ENCODE measurements at places on chromosomes 12 and 14.

DNA sequence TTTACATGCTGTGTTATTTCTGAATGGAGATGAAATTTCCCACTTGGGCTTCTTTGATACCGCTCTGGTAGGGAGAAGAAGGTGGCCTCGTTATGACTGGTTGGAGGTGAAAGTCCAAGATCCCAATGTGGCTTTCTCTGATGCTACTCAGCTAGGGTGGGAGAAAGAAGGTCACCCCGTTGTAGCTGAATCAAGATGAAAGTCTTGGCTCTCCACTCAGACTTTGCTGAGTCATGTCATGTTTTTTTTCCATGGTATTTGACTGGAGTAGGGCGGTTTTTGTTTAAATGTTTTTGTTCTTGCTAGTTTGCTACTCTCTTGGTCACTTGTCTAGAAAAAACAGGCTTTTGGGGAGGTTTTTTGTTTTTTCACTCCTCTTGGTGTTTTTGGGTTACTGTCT, 2.4 kb upstream of the PDE6H start:
- DNase-seq, result no peak

GRCh38 chr12:52648012-52648550, 3.9 kb downstream of the KRT2 start:
- DNase-seq, result no peak

GRCh38 chr14:101086926-101087325, 183.4 kb upstream of the RTL1 start:
- DNase-seq, result no peak

- no peak for DNase-seq
Observed at GRCh38 chr14:55948399-55948798, 169.8 kb upstream of the PELI2 start.

DNA sequence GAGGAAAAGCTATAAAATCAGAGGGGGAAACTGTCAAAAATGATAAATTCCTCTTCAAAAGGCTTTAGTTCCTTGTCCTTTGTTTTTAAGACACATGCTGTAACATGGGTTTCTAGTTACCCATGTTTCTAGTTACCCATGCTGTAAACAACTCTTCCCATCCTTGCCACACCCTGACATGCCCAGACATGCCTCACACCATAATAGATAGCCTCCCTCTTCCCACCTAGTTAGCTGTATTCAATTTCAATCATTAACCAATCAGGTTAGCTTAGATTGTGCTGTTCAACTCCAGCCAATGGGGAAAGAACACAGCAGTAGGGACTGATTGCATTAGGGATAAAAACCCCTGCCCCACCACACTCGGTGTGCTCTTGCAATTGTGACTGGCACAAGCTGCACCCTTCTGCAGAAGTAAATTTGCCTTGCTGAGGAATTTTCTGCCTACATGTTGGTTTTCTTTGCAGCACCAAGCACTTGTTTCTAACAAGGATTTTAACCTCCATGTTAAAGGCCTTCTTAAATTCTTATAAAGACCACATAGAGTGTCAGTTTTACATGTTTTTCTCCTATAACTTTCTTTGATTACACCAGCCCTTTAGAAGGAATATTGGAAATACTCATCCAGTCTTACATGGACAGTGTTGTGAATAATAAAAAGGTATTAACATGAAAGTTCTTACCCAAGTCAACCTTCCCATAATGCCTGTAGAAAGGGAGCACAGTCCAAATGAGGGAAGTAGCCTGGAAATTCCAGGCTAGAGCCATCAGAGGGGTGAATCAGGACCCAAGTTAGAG, 32.5 kb upstream of the LALBA start:
- no peak for DNase-seq

GRCh38 chr12:49206389-49206788, 17.5 kb upstream of the TUBA1A start:
- no peak for DNase-seq

DNA sequence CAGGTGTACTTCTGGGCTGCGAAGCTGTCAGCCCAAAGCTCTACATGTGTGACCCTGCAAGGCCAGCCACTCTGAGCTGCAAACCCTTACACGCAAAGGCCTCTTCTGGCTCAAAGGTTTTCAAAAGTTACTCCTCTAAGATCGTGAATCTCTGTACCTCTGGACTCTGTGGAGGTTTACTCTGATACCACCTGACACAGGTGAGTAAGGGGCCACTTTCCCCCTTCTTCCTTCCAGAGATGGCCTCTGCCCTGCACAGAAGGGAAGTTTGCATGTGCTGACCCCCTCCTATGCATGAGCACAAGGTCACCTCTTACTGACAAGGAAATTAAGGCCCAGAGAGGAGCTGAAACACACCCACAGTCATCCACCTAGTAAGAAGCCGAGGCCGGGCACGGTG, 14.5 kb downstream of the ITPK1 start:
- no peak for DNase-seq

- DNase-seq, result no peak
Observed at GRCh38 chr12:5232291-5232690, 188.6 kb downstream of the KCNA5 start.

GRCh38 chr12:54360717-54361456, 3.4 kb downstream of the GPR84 start:
- peak; percentile 88 for DNase-seq

DNA sequence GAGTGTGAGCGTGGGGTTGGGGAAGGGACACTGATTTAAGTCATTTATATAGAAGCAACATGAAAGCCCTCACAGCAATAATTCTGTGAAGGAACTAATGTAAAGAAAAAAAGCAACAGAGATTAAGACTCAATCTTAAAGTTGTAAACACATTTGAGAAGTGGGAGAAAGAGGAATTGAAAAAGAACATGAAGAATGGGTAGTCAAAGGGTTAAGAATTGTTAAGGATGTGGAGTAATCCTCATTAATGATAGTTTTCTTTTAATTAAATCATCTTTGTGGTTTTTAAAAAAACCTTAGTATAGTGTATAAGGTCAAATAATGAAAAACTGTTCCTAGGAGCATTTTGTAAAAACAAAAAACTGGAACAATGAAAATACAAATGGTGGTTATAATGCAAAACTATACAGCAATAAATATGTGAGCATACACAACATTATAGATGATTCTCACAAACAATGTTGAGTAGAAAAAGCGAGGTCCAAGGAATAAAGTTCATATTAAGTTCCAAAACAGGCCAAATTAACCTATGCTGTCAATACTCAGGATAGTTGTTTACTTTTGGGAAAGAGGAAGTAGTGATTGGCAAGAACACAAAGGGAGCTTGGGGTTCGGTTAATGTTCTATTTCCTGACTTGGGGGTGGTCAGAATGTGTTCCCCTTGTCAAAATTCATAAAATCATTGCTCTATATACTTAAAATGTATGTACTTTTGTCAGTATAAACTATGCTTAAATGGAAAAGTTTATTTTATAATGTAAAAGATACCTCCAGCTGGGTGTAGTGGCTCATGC, 120.4 kb upstream of the ATF7IP start:
- no peak for DNase-seq

DNA sequence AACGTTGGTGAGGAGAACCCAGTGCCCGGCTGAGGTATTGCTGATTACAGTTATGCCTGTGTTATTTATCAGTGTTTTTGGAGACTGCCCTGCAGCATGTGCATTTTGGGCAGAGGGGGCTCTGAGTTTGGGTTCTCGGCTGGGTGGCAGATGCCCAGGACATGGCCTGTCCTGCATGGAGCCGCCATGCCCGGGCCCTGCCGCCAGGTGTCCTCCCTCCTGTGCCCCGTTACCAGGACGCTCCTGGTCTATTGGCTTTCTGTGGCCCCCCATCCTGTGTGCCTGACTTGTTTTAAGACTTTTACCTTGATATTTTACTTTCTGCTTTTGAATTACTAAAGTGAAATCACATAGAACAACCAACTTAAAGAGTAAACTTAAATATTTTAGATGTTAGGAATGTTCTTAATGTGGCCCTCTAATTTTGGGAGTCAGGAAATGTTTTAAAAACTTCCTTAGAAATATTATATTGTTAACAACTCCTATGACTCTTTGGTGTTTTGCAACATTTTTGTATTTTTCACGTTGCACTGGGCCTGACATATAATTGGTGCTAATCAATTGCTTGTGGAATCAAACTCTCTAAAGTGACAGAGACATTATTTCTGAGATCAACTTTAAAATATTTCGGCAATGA, 51.8 kb downstream of the PRIMA1 start:
- no peak for DNase-seq

DNA sequence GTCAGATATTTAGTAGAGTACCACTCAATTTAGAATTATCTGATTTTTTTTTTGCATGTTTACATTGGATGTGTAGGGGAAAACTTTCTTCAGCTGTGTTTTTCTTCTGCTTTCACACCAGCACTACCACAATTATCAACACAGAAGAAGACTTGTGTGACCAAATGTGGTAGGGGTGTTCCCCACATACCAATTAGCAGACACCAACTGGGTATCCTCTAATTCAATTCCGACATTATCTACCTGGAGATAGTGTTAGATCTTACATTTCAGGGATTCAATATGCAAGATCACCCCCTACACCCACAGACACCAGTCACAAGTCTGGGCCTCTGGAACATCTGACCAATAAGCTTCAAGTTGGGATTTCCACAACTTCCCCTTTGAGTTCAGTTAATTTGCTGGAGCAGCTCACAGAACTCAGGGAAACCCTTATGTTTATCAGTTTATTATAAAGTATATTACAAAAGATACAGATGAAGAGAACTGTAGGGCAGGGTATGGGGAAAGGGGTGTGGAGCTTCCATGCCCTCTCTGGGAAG, 4.1 kb upstream of the KLRG1 start:
- DNase-seq, result no peak

DNA sequence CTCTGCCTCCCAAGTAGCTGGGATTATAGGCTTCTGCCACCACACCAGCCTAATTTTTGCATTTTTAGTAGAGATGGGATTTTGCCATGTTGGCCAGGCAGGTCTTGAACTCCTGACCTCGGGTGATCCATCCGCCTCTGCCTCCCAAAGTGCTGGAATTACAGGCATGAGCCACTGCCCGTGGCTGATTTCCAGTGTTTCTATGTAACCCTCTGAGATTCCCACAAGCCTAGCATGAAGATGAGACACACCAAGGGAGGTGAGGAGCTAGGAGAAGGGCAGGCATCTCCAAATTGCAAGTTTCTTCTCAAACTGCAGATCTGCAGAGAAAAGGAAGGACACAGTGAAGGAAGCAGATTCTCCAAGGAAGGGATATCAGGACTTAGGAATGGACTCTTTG, 125.0 kb downstream of the CACNA1C start:
- no peak for DNase-seq

GRCh38 chr12:4383304-4383865, 3.9 kb upstream of the FGF23 start:
- DNase-seq, result no peak

DNA sequence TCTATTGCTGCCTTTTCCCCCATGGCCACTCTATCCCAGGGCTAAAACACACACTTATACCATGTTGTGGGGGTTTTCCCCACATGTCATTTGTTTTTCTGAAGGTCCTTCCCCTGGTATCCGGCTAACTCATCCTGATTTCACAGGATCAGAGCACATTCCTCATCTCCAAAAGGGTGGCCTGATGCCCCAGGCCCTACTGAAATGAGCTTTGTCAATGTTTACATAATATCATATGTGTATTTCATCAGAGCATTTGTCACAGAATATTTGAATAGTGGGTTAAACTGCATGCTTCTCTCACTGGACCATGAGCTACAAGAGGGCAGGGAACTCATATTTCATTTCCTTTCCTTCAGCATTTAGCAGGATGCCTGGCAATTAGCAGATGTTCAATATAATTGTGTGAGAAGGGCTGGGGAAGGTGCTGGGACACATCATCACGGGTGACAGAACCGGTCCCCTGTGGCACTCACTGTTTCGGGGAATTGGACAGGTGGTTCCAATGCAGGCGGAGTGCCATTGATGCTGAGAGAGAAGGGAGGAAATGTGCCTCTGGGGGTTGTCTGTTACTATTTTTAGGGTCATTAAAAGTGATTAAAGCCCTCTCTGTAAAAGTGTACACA, 26.8 kb downstream of the EMP1 start:
- DNase-seq, result no peak

GRCh38 chr14:67999705-68000384, 180.3 kb downstream of the RAD51B start:
- DNase-seq, result no peak

- no peak for DNase-seq
Observed at GRCh38 chr14:53545217-53545616, 392.1 kb upstream of the DDHD1 start.

DNA sequence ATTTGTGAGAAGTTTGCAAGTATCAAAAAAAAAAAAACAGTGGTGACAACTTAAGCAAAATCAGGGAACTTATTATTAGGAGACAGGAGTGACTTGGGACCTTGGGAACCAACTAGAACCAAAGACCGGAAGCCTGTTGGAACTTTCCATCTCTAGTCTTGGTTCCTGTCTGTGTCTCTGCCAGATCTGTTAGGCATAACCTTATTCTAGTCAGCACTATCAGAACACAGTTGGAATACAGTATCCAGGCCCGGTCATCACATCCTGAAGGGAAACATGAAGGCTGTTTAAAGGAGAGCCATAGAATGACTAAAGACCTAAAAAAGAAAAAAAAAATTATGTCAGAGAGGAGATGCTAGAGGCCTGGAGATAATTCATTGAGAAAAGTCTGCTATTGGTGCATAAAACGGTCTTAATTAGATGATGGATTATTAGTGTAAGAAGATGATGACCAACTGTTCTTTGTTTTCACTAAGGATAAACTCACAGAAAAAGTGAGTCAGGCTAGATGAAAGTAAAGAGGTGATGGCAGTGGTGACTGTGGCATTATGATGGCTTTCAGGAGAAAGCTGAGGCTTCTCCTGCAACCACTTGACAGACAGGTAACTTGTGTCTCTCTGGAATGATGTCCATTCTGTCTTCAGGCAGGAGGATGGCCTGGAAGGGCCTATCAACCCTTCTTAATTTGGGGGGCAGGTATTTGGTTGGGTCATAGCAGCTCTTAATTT, 28.2 kb downstream of the DACT1 start:
- DNase-seq, result no peak

- DNase-seq, result no peak
Observed at GRCh38 chr14:94360945-94361565, 27.3 kb downstream of the SERPINA1 start.

GRCh38 chr12:74365178-74365964, 172.3 kb upstream of the ATXN7L3B start:
- DNase-seq, result no peak

DNA sequence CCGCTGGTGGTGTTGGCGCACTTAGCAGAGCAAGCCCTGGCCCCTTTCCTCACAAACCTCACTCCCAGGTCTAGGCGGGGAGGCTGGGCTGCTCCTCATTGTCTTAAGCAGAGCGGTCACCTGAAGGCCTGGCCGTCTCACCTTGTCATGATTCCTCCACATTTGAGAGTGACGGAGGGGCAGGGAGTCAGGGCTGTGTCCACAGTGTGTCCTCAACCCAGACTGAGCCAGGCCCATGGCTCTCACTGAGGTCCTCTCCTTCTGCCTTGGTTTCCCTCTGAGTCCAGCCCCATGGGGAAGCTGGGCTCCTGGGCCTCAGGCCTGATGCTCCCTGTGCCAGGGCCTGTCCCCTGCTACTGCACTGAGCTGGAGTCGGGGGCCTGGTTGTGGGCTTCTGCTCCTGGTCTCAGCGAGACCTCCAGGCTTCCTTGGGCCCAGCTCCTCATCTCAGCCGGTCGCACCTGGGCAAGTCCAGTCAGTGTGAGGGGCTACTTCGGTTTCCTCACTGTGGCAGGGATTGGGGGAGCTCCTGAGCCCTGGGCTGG, 44.9 kb downstream of the KRT80 start:
- no peak for DNase-seq
